Stomach (tissue), 19 donors: ENCODE measurements at places on chromosomes 5 and 9. TPM values are rescaled to one million over a fixed set of nuclear protein-coding genes. Genes with fewer than 3 reads are reported as not detected.

DNA sequence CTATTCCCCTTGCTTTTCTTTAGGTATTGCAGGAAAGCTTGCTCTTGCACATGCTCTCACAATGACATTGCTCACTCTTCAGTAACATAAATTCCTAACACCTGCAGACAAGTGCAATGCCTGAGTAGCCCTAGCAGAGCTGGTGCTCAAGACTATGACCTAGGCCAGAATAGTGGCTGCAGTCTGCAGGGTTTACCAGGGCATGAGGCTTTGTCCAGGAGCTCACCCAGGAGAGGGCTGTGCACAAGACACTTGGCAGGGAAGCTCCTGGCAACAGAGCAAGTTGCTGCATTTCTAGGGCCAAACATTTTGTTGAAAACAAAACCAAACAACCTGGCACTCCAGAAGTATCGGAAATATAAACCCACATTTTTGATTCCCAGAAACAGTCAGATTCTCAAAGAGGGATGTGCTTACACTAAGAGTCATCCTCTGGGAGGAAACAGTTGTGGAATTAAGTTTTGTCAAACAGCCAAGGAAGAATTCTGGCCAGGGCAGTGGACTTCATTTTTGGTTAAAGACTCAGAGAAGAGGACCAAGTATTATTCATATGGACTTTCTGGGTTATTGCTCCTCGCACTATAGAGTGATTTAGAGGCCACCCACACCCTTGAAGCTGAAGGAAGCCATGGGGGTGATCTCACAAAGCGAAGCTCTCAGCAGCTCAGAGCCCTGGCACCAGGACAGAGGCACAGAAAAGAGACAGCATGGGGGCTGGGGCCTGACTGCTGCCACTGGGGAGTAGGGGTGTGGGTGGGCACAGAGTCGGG lies 44.9 kb downstream of the MACROH2A1 start:
- peak; percentile 77 for DNase-seq

- no peak for DNase-seq
These were observed 24.6 kb downstream of the KDM4C start for GRCh38 chr9:6782345-6782744.

- DNase-seq: no peak
These were observed 8.4 kb upstream of the GOLPH3 start for GRCh38 chr5:32182463-32183063.

DNA sequence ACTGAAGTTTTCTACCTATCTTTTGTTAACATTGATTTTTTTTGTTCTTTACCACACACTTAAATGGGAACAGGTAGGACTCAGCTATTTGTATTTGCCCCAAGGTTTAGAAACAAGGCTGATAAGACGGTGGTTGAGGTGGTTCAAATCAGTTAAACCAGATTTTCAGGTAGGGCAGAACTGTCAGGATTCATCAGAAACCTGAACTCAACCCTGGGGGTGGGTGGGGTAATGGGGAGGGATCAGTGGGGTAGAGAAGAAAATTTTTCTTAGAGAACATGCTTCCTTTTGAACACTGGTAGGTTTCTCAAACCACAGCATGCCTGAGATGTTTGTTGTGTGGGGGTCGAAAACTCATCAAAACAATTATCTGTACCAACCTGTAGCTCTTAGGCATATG lies 113.0 kb downstream of the BASP1 start:
- DNase-seq: no peak

DNA sequence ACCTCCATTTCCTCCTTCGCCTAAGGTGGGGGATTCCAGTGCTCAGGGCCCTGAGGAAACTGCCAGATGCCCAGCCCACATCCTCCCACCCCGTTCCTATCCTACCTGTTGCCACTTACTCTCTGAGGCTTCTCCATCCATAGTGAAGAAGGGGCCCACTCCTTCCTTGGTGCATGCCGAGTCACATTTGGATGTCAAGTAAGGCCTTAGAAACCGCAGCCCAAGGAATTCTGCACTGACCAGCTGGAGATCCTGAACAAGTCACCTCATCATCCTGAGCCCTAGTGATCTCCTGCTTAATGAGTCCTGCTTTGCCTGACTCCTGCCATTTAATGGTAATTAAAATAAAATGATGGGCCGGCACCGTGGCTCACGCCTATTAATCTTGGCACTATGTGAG lies 6.7 kb upstream of the TNIP1 start:
- DNase-seq: no peak

Gene AGXT2
- total RNA-seq: not detected

Gene GLDC
- not detected for total RNA-seq

Gene SHISAL2B
- total RNA-seq: not detected

Gene QRFP
- not detected for total RNA-seq

Gene CCDC183
- 7.5 TPM for total RNA-seq

Gene SNCB
- total RNA-seq: not detected
